ENCODE measurements at places on chromosomes 1 and 21.

- ATAC-seq, result no peak
Observed at GRCh38 chr1:228801068-228801467, 65.8 kb downstream of the RHOU start.

DNA sequence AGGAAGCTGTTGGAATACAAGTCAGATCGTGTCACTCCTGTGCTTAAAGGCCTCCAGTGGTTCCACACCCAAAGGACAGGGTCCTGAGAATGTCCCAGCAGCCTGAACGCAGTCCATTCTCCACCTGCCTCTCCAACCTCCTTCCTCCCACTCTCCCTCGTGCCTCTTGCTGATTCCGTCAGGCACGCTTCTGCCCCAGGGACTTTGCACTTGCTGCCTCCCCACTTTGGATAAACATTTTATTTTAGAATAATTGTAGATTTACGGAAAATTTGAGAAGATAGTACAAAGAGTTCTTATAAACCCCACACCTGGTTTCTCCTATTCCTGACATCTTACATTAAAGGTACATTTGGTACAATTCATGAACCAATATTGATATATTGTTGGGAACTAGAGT, 28.4 kb upstream of the LDLRAP1 start:
- no peak for ATAC-seq

DNA sequence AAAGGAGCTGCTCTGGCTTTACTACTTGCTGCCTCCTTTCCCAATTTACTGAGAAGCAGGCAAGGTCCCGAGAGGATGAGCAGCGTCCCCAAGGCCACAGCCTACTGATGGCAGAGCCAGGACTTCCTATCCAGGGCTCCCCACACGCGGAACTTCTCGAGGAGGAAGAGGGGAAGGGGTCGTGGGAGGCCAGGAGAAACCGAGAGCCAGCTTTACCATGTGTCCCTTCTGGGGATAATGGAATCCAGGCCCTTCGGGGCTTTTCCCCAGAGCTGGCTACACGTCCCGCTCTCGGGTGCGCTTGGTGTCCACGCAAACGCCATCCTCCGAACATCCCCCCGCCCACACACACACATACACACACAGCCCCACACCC, 4.3 kb upstream of the CCN1 start:
- no peak for ATAC-seq

DNA sequence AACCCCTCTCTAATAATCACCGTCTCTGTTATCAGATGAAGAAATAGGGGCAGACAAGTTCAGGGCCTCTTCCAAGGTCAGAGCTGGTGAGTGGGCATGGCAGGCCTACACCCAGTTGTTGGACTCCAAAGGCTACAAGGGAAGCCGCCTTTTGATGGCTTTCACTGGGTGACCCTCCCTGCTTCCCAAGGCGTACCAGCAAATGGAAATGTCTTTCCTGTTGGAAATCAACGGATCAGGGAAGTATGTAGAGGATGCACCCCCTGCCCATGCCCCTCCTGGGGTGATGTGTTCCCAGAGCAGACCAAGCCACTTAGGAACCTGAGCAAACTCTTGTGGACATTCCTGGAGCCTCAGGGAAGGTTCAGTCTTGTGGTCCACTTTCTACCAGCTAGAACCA, 47.4 kb downstream of the LGR6 start:
- no peak for ATAC-seq

- ATAC-seq, result peak; percentile 20
Observed at GRCh38 chr21:35504951-35505466, 455.9 kb upstream of the RUNX1 start.

DNA sequence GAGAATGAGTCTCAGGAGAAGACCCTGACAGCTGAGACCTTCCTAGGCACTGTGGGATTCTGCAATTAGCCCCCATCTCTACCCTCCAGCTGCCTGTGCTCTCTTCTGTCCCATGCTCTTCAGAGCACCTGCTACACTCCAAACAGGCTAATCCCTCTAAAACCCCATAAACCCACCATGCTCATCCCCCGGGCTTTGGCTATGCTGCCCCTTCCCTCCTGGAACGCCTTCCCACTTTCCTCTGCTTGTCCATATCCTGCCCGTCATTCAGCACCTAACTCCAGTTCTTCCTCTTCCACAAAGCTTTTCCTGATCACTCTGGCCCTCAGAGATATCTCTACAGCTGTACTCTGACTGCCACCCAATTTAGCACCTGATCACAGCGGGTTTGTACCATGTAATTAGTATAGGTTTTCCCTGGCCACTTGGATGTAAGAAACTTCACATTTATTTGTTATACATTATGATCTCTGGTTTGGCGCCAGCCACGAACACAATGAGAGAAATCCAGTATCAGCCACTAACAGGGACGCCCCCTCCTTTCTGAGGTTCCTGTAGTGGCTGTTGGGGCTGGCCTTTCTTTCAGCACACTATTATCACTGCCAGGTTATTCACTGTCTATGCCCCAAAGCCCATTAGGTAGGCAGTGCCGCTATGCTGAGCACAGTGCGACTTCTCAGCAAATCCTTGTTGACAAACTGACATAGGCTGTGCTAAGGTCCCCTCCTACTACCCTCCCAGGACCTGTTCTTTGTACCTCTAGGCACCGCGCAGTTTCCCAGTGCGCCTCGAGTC, 45.1 kb downstream of the CDC7 start:
- ATAC-seq, result no peak

DNA sequence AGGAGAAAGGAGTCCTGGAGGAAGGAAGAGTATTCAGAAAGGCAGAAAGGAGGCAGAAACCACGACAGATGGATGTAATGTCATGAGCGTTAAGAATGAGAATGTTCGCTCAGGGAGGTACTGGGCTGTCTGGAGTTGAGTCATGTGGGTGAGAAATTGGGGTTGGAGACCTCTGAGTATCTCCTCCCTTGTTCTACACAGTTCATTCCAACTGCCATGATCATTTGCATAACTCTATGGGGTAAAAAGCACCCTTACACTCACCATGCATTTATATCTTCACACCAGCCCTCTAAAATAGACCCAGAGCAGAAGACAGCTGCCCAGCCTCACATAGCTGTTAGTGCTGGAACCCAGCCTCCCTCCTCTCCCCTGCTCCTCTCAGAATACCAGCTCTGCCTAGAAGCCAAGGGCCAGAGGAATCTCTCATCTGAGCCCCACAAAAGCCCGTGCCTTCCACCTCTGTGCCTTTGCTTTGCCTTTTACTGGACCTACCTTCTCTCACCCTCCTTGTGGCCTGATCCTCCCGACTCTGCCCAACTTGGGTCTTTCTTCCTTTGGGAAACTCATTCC, 85.2 kb downstream of the BEND5 start:
- ATAC-seq, result no peak

DNA sequence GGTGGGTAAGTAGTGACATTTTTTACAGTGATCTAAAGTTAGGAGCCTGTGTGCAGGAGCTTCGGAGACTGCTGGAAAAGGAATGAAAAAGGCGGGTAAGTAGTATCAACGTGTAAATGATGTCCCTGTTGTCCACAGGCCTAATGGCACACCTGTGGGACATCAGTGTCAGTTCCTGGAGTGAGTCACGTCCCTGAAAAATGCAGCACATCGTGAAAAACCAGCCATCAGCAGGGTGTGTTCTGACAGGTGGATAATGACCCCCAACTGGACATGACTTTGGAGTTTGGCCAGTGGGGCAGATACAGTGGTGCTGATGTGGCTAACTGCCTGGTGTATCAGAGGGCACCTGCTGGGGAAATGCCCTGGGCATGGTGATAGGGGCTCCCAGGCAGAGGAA, 12.0 kb upstream of the PRDM15 start:
- ATAC-seq, result no peak

- ATAC-seq, result peak; percentile 53
Observed at GRCh38 chr1:98399218-98399617, 262.3 kb upstream of the SNX7 start.

DNA sequence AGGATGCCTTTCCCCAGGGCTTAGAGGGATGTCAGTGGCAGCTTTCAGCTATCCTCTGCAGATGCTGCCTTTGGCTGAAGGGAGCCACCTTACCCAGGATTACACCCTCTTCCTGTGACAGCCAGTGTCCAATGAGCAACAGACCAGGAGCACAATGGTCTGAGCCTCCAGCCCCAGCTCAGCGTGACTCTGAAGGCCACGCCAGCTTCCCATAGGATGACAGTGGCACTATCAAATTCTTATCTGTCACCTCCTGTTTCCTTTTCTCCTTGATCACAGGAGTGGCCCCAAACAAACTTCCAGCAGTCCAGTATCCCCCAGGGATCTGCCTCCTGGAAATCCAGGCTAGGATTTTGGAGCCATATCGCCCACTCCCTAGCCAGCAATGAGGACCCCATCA, 226.9 kb downstream of the SETD4 start:
- no peak for ATAC-seq

GRCh38 chr21:35075546-35075945, 26.4 kb upstream of the RUNX1 start:
- ATAC-seq, result no peak

DNA sequence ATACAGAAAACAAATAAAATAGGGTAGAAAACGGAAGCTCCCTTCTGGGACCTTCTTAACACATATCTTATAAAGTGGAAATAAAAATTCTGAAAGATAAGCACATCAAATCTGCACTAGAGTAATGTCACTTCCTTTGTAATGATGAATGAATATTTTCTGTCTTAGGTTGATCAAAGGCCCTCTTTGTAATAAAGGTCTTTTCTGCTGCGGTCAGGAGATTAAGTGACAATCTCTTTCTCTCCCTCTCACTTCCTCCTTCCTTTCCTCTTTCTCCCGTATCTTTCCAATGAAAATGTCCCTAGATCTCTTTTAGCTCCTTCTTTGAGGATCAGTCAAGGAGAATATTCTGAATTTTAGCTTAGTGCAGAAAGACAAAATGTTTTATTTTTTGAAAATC, 33.8 kb downstream of the TMCO1 start:
- no peak for ATAC-seq

DNA sequence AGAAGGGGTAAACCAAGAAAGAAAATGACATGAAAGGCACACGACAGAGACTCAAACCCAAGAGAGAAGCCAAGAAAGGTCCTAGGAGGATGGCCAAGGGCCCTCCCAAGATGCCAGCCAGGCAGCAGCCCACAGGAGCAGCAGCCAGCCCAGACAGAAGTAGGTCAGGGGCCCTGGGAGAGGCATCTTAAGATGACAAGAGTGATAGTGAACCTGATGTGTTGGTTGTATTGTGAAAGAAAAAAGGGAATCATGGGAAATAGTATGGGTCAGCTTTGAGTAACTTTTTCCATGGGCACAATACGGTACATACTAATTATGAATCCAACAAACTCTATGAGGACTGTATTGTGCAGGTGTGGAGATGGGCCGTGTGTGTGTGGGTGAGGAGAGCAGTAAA, 3.3 kb downstream of the CCSAP start:
- ATAC-seq, result no peak

- ATAC-seq, result no peak
Observed at GRCh38 chr21:38311765-38312164, 55.0 kb downstream of the KCNJ15 start.

DNA sequence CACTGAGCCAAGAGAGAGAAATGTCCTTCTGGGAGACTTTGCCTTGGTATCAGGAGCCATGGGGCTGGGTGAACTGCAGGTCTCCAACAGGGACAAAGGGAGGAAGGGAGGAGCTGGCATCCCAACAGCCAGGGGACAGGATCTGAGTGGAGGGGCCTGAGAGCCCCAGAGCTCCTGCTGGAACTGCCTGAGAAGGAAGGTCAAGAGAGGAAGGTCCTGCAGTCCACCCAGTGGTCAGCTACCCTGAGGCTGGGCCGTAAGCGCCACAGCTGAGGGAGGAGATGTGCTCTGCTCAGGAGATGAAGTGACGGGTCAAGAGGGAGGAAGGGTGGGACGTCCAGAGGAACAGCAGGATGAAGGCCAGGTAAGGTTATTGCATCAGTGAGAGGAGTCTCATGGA, 7.5 kb upstream of the CLEC20A start:
- ATAC-seq, result no peak

- no peak for ATAC-seq
Observed at GRCh38 chr1:101301446-101302057, 64.7 kb downstream of the S1PR1 start.

DNA sequence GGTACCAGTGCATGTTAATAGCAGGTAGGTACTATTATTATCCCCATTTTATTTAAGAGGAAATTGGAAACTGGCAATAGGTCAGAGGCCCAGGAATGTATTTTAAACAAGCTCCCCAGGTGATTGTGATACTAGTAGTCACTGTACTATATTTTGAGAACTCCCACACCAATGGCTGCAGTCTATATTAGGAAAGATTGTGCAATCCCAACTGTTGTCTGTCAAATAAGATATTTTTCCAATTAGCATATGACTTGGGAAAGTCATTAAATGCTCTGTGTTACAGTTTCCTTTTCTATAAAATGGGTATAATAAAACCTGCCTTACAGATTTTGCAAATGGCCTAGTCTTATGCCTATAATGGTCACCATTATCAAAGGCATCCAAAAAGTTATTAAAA, 94.2 kb upstream of the DMRTA2 start:
- no peak for ATAC-seq

- no peak for ATAC-seq
Observed at GRCh38 chr1:232201024-232201423, 428.9 kb downstream of the SIPA1L2 start.

DNA sequence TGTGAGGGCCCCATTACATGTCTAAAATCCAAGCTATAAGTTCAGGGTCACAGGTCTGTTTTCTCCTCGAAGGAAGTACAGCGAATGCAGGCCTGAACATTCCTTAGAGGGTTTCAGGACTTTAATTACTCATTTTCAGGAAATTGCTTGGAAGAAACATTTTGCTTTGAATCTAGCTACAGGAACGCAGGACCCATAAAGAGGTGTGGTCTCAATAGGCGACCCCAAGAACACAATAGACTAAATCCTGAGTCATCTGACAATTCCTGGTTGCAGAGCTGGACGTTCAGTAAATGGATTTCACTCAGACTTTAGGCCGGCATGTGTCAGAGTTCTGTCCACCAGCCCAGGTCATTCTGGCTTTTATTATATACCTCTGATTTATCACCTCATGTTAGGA, 1.0 kb upstream of the ERG start:
- no peak for ATAC-seq

DNA sequence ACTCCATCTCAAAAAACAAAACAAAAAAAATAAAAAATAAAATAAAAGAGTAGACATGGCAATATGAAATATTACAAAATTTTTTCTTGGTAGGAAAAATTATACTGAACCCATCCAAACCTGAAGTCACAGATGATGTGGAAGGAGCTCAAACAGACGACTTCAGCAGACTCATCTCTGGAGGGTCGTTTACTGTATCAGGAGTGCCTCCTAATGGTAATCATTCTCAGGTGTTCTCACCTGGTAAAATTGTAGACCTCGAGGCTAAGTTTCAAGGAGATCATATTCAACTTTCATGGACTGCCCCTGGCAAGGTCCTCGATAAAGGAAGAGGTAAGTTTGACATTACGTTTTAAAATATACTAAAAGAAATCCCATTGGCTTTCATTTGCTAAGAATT, 54.3 kb upstream of the SH3GLB1 start:
- no peak for ATAC-seq

DNA sequence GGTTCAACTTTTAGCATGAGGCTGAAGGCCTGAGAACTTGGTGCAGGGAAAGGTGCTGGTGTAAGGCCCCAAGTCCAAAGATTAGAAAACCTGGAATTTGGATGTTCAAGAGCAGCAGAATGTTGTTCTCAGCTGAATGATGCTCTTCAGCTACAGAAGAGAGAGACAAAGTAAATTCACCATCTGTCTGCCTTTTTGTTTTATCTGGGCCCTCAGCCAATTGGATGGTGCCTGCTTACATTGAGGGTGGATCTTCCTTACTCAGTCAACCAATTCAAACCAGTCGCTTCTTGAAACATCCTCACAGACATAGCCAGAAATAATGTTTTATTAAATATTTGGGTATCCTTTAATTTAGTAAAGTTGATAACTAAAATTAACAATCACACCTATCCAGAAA, 748.2 kb upstream of the ADAMTS5 start:
- ATAC-seq, result no peak

- no peak for ATAC-seq
Observed at GRCh38 chr1:3038571-3039181, 17.4 kb downstream of the ACTRT2 start.
